Stimulated activated CD8-positive, alpha-beta memory T cell treated with anti-CD3 and anti-CD28 coated beads, Interleukin-4, amount 100 ng/mL, for 1 hour (primary cell): ENCODE measurements at places on chromosomes 6 and 20.
A peak's percentile ranks its signal among the peaks of the same experiment; 100 is the strongest.

GRCh38 chr6:167079853-167080297 is 43.0 kb upstream of the CCR6 start:
- no peak for DNase-seq

DNA sequence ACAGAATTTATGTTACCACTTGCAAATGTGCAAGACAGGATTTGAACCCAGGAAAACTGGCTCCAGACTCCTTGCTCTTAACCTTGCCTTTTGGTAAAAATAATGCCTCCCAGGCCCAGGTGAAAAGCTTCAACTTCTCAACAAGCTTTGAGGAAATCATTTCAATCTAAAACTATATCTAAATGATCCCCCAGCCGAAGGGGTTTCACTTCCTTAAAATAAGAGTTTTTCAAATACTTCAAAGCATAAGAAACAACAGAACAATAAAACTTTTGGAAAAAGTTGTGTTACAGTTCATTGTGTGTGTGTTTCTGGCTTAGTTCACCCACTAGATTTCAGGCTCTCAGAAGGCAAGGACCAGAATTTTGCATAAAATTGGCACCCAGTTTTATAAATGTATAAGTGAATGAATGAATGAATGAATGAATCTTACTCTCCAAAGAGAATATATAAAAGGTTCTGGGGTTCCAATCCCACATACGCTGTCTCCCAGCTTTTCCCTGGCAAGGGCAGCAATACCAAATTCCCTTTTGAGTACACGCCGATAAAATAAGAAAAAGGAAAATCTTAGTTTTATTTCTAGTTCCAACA is 5.4 kb downstream of the OR2H2 start:
- no peak for DNase-seq

DNA sequence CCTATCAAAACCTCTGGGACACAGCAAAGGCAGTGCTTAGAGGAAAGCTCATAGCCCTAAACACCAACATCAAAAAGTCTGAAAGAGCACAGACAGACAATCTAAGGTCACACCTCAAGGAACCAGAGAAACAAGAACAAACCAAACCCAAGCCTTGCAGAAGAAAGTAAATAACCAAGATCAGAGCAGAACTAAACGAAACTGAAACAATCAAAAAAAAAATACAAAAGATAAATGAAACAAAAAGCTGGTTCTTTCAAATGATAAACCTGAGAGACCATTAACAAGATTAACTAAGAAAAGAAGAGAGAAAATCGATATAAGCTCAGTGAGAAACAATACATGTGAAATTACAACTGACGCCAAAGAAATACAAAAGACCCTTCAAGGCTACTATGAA is 34.8 kb upstream of the RUNX2 start:
- DNase-seq, result no peak

DNA sequence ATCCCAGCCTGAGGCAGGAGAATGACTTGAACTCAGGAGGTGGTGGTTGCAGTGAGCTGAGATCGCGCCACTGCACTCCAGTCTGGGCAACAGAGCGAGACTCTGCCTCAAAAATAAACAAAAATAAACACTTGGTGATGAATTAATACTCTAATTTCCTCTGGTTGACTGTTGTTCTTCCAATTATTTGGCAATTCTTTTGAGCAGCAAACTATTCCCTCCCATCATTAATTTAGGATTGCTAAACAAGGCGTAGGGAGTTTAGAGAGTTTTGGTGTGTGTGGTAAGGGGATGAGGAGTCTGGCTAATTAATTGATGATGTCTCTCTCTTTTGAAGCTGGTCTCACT is 2.7 kb upstream of the ID1 start:
- DNase-seq, result no peak

GRCh38 chr6:107329063-107329860 is 130.1 kb downstream of the PDSS2 start:
- no peak for DNase-seq

DNA sequence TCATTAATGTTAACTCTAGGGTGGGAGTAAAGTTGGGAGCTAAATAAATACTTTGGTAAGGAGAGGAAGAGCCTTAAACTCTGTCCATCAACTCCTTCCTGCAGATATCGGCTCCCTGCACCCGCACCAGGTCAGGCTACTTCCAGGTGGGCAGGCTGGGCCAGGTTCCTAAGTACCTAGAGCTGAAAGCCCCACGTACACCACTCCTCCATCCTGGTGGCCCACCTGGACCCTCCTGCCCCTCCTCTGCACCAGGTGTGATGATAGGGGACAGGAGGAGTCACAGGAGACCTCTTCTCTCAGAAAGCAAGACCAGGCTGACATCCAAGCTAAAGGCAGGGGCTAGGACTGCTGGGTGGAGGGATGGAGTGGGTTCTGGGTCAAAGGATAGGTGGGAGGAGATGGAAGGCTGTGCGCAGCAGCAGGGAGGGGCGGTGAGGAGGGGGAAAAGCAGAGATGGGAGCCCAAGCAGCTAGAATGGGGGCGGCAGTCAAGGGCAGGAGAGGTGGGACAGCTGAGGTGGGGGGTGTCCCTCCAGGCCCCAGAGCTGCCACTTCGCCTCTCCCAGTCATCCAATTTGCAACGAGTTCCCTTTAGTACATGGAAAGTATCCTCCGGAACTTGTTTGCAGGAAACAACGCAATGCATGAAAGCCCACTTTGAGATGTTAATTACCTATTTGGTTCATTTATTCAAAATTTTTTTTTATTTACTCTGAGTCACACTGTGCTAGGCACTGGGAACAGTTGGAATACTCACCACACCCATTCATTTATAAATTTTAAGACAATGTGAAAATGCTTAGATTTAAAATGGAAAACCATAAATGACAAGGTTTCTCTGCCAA is 15.2 kb upstream of the TOX2 start:
- DNase-seq, result no peak

DNA sequence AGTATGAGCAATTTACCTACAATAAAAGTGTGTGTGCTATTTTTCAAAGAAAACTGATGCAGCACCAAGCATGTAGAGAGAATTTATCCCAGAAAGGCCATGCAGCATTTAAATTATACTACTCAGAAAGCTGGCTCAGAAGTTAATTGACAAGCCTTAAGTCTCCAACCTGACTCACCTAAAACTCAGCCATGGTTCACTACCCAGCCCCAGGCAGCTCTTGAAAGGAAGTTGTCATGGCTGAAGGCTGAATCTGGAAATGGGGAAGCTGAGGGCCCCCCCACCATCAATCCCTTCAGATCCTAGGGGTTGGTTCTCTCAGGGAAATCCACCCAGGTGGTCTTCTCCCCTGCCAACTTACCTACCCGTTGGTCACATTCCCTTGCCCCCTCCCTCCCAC is 19.7 kb downstream of the PPIL6 start:
- DNase-seq, result no peak

GRCh38 chr6:134689641-134690040 is 260.3 kb downstream of the ALDH8A1 start:
- DNase-seq, result no peak

- DNase-seq, result no peak
Observed at GRCh38 chr20:2746636-2747265, 53.7 kb downstream of the CPXM1 start.

DNA sequence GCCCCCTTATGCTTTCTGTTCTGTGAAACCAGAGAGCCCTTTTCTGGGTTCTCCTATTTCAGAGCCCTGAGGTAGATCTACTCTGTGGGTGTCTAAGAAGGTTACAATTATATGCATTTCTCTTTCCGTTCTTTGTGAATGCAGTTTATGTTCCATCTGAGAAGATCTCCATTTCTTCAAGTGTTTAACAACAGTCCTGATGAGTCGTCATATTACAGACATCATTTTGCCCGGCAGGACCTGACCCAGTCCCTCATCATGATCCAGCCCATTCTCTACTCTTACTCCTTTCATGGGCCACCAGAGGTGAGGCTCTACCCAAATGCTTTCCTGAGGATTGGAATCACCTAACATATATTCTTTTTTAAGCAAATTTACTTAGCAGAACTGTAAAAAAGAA is 18.8 kb upstream of the SMIM26 start:
- DNase-seq, result no peak

DNA sequence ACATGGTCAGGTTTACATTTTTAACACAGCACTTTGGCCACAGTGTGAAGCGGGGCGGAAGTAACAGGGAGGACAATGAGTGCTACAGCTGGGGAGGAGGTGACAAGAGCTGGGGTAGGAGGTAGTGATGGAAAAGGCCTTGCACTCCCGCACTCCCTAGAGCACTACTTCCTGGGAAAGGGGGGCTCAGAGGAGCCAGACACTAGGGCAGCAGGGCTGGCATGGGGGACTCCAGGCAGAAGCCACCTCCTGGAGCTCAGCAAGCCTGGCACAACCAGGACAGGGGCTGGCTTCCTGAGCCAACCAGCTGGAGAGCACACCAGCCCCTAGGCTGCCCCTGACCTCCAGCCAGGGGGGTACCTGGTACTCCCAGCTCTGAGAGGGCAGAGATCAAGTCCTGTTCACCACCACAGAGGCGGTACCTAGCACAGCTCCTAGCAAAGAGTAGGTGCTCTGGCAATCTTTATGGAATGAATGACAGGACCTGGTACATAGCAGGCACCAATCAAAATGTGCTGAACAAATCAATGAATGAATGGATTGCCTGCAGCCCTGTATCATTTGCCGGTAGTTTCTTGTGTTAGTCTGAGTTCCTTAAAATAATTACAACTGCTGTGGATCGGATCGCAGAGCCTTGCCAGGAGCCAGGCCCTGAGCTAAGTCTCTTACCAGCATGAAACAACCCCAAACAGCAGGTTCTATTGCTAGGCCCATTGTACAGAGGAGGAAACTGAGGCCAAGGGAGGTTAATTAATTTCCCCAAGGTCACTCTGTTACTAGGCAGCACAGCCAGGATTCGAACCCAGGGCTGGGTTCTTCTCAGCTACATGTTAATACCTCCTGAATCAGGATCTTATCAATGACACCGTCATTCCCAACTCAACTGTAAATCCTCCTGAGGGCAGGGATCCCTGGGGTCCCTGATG is 15.5 kb downstream of the NOL4L start:
- DNase-seq, result no peak

DNA sequence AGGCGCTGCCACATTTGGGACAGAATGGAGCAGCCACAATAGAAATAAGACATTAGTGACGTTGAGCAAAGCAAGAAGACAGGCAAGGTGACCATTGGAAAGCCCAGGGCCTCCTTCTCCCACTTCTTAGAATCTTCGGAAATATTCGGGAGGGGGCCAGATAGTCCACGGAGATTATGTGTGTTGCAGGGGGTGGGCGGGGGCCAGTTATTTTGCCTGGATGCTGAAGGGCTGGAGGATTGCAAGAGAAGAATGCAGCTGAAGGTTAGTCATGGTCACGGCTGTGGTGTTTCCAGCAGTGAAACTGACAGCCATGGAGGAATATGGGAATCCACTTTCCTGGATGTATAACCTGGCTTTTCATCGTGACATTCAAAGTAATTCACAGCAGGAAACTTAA is 88.6 kb downstream of the CDH26 start:
- DNase-seq, result no peak

DNA sequence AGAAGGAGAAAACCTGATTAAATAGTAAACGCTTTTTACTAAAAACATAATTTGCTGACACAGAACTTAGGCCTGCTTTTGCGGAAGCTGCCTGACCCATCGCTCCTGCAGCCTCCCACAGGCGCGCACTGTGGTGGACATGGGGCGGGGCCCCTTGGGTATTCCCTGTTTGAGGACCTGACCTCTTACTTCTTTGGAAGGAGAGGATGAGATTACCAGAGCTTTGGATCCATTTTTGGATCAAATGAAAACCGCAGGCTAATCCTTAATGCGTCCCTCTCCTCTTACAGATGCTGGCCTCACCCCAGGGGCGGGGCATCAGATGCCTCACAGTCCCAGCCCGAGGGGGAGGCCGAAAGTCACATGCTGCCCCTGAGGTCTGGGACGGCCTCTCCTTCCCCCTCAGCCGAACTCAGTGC is 151.0 kb downstream of the SCML4 start:
- no peak for DNase-seq

DNA sequence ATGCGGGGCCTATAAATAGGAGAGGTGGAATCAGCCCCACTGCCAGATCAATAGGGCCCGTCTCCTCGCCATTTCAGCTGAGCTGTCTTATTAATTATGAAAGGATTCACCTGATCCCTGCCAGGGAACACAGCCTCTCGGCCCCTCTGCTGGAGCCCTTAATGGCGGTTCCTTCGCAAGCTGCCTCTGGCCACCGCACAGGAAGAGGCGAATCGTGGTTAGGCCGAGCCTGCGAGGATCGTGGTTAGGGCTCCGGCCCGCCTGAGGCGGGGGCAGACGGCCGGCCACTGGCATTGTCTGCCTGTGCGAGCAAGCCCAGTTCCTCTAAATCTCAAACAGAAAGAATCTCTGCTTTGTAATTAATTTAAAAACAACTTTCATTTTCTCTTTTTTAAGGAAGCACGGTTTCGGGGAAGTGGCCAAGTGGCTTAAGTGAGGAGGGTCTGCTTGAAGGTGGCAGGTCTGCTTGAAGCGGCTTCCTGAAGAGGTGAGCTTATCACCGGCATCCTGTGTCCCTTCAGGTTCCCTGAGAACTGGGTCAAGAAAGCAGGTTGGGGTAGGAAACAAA is 9.2 kb downstream of the NRN1 start:
- no peak for DNase-seq

GRCh38 chr6:42104095-42104803 is 38.2 kb downstream of the C6orf132 start:
- peak; percentile 50 for DNase-seq

DNA sequence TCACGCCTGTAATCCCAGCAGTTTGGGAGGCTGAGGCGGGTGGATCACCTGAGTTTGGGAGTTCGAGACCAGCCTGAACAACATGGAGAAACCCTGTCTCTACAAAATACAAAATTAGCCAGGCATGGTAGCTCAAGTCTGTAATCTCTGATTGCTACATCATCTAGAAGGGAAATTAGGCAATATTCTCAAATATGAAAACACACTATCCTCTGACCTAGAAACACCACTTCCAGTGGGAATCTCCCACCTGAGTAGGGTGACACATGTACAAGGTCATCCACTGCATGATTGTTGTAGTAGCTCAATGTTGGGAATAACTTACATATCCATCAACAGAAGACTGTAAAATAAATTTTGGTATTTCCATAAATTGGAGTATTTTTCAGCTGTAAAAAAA is 19.1 kb upstream of the SIRPD start:
- no peak for DNase-seq

- DNase-seq, result no peak
Observed at GRCh38 chr6:20717743-20718142, 183.5 kb downstream of the CDKAL1 start.

DNA sequence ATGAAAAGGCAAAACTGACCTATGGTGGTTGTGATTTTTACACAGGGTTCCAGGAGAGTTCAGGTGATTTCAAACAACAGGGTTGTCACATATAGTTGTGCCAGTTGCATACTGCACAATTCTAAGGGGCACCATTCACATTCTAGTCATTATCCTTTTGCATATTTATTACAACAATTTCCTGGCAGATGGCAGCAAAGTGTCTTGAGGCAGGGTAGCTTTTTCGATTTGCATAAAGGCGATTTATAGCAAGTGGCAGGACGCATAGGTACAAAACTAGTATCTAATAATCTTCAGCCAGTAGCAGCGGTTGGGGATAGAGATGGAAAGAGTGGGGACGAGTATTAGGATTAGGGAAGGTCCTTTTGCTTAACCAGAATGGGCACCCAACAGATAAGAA is 46.5 kb upstream of the TRAF3IP2 start:
- DNase-seq, result no peak

GRCh38 chr20:32115211-32115767 is 5.8 kb downstream of the TM9SF4 start:
- no peak for DNase-seq

GRCh38 chr6:6008648-6009421 is 2.1 kb upstream of the NRN1 start:
- no peak for DNase-seq
